ENCODE measurements at places on chromosomes 12 and 14.

DNA sequence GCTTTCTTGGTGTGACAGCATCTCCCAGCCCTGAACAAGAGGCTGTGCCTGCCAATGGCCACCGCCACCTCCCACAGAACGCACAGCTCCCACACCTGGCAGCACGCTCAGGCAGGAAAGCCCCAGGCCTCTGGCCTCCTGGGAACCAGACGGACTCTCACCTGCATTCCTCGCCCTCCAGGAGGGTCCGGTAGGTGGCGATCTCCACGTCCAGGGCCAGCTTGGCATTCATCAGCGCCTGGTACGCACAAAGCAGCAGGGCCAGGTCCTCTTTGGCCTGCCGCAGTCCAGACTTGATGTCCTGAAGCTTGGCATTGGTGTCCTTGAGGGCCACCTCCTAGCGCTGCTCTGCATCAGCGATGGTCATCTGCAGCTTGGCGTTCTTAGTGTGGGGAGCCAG is 12.1 kb upstream of the KRT77 start:
- no peak for DNase-seq

DNA sequence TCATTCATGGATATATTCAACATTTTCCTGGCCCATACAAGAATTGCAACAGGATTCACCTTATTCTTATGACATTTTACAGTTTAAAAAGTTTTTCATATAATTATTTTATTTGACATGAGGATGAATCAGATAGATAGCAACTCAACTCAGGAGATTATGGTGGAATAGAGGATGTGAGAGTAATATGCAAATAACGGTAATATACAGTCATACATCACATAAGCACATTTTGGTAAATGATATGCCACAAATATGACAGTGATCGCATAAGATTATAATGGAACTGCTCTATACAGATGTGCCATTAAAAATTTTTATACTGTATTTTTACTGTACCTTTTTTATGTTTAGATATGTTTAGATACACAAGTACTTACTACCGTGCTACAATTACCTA is 24.1 kb upstream of the CRADD start:
- DNase-seq, result no peak

DNA sequence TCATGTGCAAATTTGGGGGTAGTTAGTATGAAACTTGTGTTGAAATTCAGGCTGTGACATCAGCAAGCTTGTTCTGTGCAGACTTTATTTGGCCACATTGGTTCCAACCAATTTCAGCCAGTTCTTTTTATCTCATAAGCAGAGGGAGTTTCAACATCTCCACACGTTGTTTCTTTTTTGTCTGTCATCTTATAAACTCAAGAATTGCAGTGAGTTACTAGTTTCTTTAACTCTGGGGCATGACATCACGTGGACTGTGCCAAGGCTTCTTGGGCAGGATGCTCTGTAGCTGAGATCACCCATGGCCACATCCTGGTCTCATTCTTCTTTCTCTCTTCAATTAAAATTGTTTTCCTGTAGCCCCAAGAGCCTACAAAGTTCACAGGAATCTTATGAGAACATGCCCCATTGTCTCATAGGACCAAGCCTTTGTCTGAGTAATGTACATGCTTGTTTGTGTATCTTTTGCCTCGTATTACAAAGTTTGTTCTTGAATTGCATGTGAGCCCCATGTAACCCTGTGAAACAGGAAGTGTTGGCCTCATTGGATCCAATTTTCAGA is 982.0 kb upstream of the TMEM132C start:
- no peak for DNase-seq

DNA sequence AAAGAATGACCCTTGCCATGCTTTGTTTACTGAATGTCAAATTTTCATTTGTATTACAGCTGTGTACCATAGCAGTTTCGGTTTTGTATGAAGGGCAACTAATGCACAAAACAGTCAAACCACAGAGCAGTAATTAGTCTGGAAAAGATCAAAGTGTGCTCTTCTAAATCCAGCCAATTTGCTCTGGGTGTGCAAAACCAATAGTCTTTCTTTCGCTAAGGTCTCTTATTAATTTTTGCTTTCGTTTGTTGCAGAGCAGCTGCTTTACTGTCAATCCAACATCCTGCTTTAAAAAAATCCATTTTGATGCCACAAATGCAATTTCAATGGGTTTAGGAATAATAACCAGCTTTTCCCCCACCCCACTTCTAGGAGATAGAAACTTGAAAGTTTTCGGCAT is 114.2 kb downstream of the BRMS1L start:
- no peak for DNase-seq

GRCh38 chr12:43878050-43878449 is 42.2 kb downstream of the TMEM117 start:
- DNase-seq, result no peak

DNA sequence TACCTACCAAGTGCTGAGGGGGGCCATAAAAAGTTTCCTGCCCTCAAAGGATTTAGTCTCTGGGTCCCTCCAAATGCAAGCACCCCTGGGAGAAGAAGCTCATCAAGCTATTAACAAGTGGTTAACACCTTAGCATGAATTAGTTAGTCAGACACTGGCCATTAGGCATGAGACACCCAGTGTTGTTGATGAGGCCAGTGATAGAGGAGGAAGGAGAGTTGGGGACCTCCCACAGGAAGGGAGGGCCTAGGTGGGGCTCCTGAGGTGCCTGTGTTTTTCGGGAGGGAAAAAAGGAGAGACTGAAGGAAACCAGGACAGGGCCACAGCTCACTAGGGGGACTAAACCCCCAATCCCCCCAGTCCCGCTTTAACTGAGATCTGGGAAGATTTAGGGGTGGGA is 4.5 kb upstream of the KRT71 start:
- DNase-seq, result no peak

DNA sequence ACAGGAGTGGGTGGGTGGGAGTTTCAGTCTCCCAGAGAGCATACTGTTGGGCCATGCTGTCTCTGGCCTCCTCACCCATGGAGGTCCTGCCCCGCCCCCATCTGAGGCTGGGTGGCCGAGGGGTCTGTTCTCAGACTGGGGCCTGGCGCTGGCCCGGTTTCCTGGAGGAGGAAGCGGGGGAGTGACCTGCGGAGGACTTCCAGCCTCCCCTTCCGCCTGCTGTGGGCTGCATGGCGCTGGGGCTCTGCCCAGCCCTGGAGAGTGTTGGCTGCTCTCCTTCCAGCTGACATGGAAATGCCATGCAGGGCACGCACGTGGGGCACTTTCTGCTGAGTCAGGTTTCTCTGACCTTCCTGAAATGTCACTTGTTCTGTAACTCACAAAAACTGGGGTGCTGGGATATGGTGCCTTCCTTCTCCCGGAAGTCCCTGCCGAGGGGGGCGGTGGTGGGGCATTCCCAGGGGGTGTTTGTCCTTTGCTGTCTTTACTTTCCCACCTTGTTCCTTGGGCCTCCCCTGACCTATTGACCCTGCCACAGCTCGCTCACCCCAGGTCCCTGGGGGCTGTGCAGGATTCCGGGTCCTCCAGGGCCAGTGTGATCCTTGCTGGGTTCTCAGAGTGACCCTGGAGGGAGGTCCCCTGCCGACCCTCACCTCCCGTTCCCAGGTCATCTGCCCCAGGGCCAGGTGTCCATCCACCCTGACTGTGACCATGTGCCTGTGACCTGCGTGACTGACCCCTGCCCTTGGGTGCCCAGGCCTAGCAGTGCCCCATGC is 23.6 kb downstream of the PACS2 start:
- no peak for DNase-seq

GRCh38 chr14:55662752-55663151 is 82.7 kb downstream of the KTN1 start:
- DNase-seq, result no peak

DNA sequence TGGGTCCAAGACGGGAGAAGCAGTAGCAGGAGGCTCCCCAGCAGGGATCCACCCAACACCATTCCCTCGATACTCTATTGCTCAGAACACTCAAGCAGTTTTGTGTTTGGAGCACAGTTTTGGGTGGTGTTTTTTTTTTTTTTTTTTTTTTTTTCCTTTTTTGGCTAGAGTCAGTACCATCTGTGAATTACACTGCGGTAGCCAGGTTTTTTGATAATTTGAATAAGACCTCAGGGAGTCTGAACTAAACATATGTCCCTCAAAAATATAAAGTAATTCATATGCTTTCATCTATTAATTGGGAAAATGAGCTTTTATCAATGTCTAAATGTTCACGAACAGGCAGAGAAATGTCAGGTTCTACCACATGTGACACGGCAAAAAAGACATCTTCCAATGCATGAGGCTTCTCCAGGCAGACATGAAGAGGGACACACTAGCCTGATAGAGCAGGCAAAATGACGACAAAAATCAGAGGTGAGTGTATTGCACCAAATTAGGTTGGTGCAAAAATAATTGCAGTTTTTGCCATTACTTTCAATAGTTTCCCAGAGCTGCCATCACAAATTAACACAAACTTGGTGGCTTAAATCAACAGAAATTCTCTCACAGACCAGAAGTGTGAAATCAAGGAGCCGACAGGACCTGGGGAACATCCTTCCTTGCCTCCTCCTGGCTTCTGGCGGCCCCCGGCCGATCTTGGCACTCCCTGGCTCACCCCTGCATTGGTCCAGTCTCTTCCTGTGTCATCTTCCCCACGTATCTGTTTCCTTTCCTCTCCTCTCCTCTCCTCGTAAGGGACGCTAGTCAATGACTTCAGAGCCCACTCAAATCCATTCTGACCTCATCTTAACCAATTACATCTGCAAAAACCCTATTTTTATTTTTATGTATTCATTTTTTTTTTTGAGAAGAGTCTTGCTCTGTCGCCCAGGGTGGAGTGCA is 33.9 kb downstream of the FOXN3 start:
- no peak for DNase-seq

GRCh38 chr14:60878536-60878935 is 102.3 kb downstream of the TRMT5 start:
- DNase-seq, result no peak

DNA sequence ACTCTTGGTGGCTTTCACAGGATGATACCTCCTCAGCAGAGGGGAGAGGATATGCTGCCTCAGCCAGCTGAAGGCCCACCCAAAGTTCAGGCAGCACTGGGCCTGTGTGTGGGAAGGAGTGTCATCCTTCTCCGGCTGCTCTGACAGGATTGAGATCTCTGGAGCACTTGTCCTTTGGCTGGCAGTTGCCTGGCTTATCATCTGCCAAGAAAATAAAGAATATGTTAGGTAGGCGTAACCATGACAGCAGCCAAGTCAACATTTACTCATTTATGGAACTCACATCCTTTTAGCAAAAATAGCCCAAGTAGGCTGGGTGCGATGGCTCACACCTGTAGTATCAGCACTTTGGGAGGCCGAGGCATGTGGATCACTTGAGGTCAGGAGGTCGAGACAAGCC is 68.5 kb downstream of the PPFIBP1 start:
- no peak for DNase-seq

DNA sequence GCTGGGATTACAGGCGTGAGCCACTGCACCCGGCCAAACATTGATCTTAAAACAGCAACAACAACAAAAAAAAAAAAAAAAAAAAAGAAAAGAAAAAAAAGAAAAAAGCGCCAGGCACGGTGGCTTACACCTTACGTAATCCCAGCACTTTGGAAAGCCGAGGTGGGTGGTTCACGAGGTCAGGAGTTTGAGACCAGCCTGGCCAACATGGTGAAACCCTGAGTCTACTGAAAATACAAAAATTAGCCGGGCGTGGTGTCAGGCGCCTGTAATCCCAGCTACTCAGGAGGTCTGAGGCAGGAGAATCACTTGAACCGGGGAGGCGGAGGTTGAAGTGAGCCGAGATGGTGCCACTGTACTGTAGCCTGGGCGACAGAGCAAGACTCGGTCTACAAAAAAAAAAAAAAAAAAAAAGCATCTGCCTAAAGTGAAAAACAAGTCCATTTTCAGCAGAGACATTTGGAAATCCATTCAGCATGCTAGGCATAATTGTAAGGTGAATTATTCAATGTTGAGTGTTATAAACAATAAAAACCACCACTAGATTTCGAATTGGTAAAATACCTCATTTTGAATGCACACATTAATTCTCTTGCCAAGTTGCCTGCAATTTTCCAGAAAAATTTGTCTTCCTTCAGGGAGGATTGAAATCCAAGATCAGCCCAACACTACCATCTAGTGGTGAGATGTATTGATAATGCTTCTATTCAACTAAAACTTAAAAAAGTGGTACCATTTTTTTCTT is 8.0 kb upstream of the CERS5 start:
- DNase-seq, result no peak

DNA sequence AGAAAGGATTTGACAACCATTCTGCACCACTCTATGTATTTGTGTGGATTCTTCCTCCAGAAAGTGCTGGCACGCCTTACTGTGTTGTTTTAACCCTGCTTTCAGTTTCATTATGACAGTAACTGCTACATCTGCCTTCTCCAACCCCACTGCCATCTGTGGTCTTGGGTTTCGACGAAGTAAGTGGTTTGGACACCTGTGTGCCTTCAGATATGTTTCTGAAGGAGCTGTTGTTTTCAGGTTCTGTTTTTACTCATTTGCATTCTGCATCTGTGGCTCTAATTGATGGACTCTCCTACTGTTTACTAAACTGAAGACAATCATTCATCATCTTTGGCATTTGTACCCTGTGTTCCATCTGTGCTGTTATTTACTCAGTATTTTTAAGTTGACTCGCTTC is 4.1 kb downstream of the TSHR start:
- no peak for DNase-seq

GRCh38 chr12:1882850-1883470 is 35.5 kb downstream of the CACNA2D4 start:
- DNase-seq, result no peak

DNA sequence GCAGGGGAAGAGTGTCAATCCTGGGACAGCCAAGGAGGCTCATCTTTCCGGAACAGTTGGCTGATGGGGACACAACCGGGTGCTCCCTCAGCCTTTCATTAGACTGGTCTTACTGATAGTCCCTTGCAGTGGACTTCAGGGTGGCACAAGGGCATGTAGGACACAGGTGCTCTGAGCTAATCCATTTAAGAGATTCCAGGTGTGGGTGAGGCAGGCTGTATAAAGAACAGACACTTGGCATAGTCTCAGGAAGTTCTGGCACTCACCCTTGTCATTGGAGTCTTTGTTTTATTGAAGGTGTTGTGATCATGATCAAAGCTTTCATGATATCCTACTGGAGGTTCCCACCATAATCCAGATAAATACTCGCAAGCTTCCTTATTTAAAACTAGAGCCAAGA is 341.6 kb downstream of the EMP1 start:
- DNase-seq, result no peak

DNA sequence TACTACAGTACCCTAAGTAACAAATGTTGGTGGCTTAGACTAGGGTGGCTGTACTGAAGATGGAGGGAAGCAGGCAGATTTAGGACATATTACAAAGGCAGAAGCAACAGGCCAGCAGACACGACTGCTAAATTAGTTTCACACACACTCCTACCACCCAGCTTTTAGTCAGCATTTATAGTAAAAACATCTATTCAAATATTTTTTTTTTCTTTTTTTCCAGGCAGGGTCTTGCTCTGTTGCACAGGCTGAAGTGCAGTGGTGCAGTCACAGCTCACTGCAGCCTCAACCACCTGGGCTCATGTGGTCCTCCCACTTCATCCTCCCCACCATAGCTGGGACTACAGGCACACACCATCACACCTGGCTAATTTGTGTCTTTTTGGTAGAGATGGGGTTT is 72.9 kb downstream of the CDK17 start:
- DNase-seq, result no peak

GRCh38 chr12:87315-87714 is 20.7 kb downstream of the IQSEC3 start:
- no peak for DNase-seq
